Midbrain (tissue), 1 donor: ENCODE measurements at places on chromosomes 4 and X.

- DNase-seq: peak; percentile 32
Observed at GRCh38 chr4:183876268-183876934, 28.7 kb upstream of the STOX2 start.

DNA sequence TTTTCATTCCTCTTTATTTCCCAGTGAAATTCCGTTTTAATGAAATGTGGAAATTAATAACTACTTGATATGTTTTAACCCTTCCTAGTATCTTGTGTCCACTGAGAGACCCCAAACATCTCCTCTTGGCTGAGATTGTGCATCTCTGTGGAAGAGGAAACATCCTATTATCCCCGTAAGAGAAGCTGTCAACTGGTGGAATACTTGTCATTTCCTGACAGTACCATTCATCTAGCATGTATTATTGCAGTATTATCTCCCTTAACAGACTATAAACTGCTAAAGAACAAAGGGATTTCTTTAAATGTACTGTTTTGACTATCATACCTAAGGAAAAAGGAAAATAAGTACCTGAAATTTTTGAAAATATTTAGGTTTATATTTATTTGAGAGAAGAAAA, 277.3 kb upstream of the SLC7A11 start:
- DNase-seq: no peak

- DNase-seq: no peak
Observed at GRCh38 chrX:109830704-109831206, 97.7 kb upstream of the ACSL4 start.

DNA sequence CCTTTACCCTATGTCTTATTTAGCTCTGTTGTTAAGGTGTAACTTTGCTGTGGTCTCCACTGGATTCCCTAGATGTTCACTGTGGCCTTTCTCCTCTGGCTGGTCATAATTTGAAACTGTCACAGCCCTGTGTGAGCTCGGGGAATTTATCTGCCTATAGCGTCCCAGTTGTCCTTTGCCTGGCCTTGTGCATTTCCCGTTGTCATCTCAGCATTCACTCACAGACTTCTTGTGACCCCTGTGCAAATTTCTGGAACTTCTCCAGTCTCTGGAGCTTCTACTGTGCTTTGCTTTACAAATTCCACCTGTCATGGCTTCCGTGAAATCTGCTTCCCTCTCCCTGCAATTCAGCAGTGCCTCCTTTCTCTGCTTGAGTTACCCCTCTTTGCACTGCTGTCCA, 106.7 kb downstream of the WWC2 start:
- no peak for DNase-seq
